NCI-H1105 (cell line): ENCODE measurements at places on chromosomes 4 and X.

DNA sequence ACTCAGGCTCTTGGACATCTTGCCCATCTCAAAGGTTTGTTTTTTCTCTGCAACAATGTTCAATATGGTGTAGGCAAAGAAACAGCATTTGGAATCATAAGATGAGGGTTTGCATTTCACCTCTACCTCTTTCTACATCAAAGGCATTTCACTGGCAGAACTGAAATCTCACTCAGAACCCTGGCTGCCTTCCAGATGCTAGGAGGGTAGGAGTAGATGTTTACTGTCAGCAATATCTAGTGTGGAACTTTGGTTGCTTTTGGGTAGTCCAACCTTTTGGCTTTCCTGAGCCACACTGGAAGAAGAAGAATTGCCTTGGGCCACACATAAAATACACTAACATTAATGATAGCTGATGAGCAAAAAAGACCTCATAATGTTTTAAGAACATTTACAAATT, 297.0 kb upstream of the KLF3 start:
- no peak for DNase-seq

DNA sequence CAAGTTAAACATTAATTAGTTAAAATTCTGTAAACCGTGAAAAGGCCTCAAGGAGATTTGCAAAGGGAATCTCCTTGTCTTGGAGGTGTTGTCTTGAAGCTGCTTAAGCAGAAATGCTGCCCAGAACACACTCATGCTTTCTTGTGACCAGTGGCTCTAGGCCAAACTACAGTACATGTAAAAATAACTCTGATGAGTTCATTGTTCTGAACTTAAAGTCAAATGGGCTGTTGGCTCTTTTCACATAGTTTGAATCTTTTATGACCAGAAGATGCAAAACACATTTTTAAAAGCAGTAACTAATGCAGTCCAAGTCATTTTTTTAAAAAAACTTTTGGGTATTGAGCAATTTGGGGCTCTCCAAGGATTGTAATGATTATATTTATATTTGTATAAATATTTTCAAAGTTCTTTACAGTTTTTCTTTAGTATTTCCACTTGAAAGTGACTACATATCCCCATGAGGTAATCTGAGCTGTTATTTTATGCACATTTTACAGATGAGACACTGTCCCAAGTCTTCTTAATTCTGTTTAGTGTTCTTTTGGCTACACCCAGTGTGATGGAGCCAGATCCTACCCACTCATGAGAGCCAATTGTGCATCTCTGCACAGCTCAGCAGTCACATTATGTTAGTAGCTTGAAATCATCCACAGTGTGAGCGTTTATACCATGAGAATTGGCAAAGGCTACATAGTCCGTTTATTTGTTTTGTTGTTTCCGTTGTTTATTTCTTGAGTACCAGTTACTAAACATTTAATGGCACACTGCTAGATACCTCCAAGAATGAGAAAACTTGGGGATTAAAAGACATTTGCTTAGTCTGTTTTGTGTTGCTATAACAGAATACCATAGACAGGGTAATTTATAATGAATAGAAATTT, 112.8 kb upstream of the ATXN3L start:
- DNase-seq = no peak

GRCh38 chr4:176270669-176271068, 1.6 kb upstream of the ASB5 start:
- DNase-seq = peak; percentile 7

DNA sequence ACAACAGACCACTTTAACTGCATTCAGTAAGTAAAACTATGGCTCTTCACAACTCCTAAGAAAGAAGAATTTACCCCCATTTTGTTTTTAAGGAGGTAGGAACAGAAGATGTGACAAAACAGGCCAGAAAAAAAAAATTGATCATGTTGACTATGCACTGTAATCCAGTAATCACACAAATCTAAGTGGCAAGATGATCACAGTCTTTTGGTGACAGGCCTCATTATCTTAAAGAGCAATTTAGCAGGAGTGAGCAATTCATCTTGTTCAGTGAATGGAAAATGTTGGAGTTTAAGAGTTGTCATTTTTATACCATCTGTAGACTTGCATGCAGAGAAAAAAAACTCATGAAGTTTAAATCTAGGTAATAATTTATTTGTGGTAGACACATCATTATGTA, 115.1 kb downstream of the SLC39A8 start:
- DNase-seq = no peak

GRCh38 chr4:167775375-167775774, 317.0 kb upstream of the ANXA10 start:
- no peak for DNase-seq

- no peak for DNase-seq
Observed at GRCh38 chrX:54798137-54798536, at the start of gene ITIH6. Gene ITIH6 (minus strand): TSS chrX:54798255. CDS start chrX:54798210, 45 bp downstream.

DNA sequence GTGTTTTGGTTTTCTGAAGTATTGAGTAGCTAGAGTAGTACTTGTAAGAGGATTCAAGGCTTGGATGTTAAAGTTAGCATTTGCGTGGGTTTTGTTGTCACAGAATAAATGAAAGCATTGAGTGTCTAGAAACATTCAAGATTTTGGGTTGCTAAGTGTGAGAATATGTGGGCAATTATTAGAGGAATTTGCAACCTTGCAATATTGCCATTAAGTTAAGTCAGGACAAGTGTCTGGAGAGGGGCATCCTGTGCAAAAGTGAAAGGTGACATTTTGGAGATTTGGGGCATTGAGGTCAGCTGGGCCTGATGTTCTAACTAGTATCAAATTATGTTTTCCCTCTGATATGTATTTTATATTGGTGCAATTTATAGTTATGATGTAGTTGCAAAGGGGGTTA, 533.9 kb upstream of the GRID2 start:
- DNase-seq = no peak

- DNase-seq = no peak
Observed at GRCh38 chr4:5632066-5632440, 76.3 kb downstream of the EVC2 start.

- DNase-seq = no peak
Observed at GRCh38 chr4:92381616-92382015, 77.8 kb downstream of the GRID2 start.

- no peak for DNase-seq
Observed at GRCh38 chr4:102824398-102824797, 3.0 kb downstream of the UBE2D3 start.

GRCh38 chr4:35175894-35176293, 1068.4 kb downstream of the ARAP2 start:
- DNase-seq = no peak

DNA sequence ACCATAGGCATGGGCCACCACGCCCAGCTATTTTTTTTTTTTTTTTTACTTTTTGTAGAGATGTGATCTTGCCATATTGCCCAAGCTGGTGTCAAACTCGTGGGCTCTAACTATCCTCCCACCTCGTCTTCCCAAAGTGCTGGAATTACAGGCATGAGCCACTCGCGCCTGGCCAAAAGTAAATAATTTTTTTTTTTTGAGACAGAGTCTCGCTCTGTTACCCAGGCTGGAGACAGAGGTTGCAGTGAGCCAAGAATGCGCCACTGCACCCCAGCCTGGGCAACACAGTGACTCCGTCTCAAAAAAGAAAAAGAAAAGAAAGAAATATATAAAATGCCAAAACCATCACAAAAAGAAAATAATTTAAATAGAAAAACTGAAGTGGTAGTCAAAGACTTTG, 18.4 kb upstream of the OPHN1 start:
- DNase-seq = no peak
